Stimulated activated CD8-positive, alpha-beta memory T cell treated with anti-CD3 and anti-CD28 coated beads, Interleukin-4, amount 100 ng/mL, for 1 hour (primary cell): ENCODE measurements at places on chromosomes 11 and 22.

- DNase-seq, result no peak
Measured at GRCh38 chr11:113317339-113317738, 3.0 kb downstream of the TTC12 start.

GRCh38 chr11:79493555-79494171 is 52.8 kb upstream of the TENM4 start:
- no peak for DNase-seq

GRCh38 chr22:42528591-42529307 is 9.2 kb upstream of the RRP7A start:
- no peak for DNase-seq

DNA sequence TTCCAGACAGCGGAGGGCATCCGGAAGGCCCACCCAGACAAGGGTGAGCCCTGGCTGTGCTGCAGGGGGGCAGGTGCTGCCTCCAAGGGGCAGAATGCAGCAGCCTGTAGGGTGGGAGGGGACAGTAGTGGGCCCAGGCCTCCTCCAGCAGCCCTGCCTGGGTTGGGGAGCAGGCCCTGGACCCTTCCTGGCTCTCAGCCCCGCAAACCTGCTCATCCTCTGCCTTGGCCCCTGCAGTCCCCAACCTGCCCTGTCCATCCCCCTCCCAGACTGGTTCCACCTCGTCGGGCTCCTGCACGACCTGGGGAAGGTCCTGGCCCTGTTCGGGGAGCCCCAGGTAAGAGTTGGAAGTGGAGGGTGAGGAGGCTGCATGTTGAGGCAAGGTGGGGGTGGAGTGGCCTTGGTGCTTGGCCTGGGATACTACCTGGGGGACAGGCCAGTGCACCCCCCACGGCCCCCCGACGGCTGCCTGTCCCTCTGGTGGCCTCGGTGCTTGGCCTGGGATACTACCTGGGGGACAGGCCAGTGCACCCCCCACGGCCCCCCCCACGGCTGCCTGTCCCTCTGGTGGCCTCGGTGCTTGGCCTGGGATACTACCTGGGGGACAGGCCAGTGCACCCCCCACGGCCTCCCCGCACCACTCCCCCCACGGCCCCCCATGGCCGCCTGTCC is 1.5 kb downstream of the MIOX start:
- DNase-seq, result no peak

DNA sequence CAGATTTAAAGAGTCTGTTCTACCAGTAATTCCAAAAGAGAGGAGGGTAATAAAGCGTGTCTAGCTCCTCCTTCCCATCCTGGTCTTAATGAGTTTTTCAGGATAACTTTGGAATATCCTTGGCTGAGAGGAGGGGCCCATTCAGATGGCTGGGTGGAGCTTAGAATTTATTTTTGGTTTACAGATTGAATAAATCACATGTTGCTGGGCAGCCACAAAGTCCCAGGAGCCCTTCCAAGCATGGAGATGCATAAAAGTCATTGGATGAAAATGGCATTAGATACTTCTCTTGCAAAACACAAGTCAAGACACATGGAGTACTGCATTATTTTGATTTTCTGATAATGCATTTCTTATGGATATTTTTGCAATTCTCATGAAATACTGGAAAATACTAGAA is 139.0 kb downstream of the TRPC6 start:
- DNase-seq, result no peak

DNA sequence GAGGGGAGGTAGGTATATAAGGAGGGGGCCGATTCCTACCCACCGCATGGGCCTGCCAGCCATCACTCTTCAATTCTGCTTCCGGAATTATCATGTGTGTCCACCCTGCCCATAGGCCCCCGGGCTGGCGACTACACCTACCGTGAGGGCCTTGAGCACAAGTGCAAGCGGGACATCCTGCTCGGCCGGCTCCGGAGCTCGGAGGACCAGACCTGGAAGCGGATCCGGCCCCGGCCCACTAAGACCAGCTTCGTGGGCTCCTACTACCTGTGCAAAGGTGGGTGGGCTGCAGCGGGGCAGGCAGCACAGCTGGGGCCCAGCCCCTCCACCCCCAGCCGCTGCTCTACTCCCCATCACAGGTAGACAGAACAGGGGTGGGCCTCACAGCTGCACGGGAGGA is 38.4 kb upstream of the TEF start:
- DNase-seq, result no peak

- no peak for DNase-seq
Measured at GRCh38 chr22:30243661-30244060, 2.9 kb downstream of the LIF start.

GRCh38 chr22:43031617-43032016 is 16.7 kb upstream of the PACSIN2 start:
- no peak for DNase-seq

DNA sequence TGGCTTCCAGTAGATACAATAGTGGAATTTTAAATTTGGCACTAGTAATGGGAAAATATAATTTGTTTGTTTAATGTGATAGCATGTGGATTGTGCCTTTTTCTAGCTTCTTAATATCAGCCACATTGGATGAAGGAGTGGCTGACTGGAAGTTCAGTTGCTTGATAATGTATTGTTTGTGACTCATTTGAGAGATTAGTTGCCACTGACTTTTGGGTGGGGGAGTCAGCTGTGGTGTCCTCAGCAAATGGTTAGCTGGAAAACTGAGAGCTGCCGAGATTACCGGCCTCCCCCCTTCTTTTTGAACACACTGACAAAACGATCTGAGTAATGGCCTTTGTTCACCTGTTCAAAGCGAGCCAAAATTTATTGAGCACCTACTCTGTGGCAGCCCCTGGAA is 5.5 kb downstream of the JAM3 start:
- no peak for DNase-seq

DNA sequence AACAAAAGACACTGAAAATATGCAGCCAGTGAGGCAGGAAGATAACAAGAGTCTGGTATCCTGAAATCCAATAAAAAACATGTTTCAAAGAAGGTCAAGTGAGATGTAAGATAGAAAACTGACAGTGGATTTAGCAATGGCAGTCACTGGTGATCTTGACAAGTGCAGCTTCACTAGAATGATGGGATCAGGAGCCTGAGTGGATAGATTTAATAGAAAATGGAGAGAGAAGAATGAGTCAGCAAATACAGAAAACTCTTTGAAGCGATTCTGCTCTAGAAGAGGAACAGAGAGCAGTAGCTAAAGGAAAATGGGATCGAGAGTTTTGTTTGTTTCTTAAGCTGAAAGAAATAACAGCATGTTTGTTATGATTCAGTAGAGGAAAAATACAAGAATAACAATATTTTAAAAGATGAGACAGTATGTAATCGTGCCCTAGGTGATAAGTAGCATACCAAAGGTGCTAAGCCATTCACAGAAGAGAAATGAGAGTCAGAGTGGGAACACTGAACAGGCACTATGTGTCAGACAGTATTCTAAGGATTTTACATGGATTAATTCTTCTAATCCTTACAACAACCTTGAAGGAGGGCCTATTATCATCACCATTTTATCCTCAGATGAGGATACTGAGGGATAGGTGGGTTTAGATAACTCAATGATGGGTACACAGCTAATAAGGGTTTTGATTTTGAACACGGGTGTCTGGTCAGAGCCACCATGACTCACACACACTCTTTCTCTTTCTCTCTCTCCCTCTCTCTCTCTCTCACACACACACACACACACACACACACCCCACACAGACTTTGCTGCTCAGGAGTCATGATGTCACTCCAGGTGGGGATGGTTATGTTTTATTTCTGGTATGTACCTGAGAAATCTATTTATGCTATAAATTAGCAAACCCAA is 36.3 kb downstream of the MRE11 start:
- DNase-seq, result no peak

- peak; percentile 67 for DNase-seq
Measured at GRCh38 chr11:34051349-34052035, at the start of gene CAPRIN1. TSS of gene CAPRIN1 (plus strand) at chr11:34051731. CDS start at chr11:34052421, 690 bp downstream.

GRCh38 chr11:88016392-88017170 is 158.7 kb downstream of the RAB38 start:
- DNase-seq, result peak; percentile 12

GRCh38 chr11:122025757-122026156 is 90.3 kb downstream of the BLID start:
- DNase-seq, result no peak

DNA sequence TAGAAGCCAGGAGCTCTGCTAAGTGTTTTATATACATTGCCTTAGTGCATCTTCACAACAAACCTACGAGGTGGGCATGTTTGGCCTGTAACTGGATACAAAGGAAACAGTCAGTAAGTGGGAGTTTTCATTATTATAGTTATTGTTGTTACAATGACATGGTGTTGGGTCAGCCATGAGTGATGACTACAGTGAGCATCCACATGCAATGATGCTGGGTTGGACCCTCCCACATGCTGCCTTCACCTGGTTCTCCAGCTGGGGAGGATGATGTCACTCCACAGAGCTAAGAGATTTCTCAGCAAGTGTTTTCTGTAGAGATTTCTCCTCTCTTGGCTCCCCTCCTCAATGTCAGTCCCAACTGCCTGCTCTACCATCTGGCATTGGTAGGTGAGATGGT is 59.3 kb downstream of the EHF start:
- no peak for DNase-seq

- DNase-seq, result no peak
Measured at GRCh38 chr11:22635689-22636088, 10.1 kb upstream of the FANCF start.

GRCh38 chr11:8333376-8333775 is 69.7 kb upstream of the LMO1 start:
- no peak for DNase-seq

- DNase-seq, result no peak
Measured at GRCh38 chr11:116504541-116505297, 268.1 kb downstream of the BUD13 start.

- no peak for DNase-seq
Measured at GRCh38 chr22:23569291-23569690, 10.8 kb downstream of the IGLL1 start.

DNA sequence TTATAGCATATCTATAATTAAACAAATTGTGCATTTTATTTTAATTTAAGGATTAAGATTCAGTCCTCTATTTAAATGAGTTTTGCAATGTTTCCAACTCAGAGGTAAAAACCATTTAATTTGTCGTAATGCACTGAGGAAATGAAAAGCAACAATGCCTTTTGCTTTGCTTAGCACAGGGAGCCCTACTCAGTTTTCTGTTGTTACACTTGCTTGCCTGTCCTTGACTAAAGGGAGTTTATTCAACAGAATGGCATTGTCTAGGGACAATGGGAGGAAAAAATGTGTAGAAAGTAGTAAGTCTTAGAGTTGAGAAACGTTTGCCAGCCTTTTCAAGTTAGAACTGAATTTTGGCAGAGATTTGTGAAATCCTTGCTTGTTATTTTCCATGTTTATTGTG is 734.2 kb upstream of the ANO3 start:
- DNase-seq, result no peak

DNA sequence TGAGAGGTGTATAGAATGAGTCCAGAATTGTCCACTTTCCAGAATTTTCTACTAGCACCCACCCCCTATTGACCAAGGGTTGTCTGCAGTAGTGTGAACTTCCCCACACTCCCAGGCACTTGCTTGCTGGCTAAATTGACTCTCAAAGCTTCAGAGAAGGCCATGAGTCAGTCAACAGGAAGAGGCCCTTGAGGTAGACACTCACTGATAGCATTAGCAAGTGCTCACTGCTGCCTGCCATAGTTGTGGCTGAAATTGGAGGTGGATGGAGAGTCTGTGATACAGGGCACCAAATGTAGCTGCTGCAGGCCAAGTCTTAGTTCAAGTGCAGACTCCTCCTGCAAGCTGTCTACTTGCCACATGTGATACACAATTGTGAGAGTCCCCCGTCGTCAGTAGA is 156.8 kb downstream of the SPON1 start:
- DNase-seq, result no peak

DNA sequence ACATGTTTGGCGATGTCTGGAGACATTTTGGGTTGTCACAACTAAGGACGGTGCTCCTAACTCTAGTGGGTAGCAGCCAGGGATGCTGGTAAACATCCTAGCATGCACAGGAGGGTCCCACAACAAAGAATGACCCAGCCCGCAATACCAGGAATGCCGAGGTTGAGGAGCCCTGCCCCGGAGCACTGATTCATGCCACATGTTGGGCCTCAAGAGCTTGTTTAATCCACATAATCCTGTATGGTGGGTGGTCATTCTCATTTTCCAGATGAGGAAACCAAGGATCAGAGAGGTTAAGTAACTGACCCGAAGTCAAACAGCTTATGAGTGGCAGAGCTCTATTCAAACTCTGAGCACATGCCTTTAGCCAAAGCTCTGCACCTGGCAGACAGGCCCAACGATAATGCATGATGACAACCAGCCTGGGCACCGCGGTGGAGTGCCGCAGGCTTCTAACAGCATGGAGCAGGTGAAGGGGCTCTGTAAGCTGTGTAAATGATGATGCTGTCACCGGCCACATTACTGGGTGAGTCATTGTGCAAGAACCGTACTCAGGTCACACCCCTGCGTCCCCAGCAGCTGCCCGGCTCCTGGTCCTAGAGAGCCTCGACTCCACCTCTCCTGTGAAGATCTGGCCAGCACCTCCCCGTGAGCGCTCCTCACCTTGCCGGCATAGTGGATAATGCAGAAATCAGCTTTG is 58.6 kb downstream of the APOL1 start:
- no peak for DNase-seq

DNA sequence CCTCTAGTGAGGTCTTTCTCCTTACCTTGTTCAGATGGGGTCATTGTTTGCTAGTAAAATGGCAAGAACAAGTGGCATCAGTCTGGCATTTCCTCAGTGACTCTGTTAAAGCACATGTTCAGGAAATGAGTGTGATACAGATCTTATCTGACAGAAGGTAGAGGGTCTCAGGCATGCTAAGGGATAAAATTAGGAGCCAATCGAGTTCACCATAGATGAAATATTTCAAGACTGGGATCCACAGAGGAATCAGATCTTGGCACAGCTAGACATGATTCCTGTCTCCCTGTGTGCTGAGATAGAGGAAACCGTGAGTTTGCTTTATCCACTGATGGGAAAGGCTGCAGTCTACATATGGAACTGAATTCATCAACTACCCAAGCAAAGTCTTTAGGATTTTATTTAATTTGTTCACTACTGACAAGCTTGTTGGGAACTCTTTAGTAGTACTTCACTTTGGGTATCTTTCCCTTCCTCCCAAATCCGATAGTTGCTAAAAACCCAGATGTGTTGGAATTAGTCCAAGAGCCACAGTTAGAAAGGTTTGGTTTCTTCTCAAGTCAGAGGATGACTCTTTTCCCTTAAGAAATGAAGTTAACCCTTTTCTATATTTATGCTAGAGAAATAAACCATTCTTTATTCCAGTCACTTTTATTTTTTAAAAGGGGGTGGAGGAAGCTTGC is 18.4 kb downstream of the FAM118B start:
- no peak for DNase-seq

DNA sequence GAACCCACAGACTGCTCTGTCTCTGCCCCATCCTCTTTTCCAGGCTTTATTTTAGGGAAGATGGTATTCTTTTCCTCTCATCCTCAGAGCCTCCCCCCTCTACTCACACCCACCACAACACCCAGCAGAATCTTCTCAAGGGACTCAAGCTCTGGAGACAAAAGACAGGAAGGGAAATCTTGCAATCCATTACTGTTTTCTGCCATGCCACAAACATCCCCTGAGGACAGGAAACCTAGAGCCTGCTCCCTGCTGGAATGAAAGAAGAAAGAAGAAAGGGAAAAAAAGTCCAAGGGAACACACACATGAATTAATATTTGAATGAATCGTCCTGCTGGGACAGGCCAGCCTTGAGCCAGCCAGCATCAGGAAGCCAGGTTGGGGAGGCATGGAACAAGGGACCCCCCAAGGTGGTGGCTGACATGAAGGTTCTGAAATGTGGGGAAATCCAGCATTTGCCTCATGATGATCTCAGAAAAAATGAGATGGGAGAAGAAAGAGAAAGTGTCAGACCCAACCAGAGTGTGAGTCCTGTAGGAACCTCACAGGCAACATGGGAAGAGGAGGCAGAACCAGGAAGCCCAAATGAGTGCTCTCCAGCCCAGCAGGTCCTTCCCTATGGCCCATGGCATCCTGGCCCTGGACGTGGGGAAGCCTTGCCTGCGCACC is 34.0 kb downstream of the SLCO2B1 start:
- DNase-seq, result no peak
